NCI-H69 (cell line): ENCODE measurements at places on chromosomes 5 and 9.
A peak's percentile ranks its signal among the peaks of the same experiment; 100 is the strongest.

DNA sequence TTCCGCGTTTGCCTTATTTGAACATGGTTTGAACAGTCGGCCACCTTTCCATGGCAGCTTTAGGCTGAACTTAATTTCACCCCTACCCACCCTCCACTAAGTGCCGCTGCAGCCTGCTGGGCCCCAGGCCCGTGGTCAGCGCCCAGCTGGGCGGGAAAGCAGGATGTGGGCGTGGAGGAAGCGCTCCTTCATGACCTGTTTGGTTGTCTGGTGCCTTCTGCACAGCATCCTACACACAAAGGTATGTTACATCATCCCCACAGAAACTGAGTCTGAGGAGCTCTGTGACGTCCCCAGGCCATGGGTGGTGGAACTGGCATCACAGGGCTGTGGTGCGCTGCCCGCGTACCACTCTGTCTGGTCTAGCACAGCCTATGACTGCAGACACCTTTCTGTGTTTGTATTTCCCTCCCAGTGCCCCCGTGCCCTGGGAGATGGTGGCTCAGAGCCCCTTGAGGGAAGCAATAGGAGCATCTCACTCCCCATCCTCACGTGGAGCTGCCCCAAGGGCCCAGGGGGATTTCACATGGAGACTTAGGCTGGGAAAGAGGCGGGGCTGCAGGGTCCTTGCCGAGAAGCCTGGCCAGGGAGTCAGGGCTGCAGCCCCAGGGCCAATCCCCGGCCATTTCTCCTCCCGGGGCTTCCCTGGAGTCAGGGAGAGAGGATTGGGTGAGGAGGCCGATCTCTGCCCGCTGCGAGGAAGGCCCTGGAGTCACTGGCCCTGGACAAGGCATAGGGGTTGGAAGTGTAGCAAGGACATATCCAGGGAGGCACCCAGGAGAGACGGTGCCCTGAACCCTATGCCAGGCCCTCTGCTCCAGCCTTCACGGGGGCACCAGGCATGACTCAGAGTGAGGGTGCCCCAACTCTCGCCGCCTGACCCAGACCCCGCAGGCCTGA lies 37.5 kb upstream of the SUSD3 start:
- DNase-seq = peak; percentile 59

DNA sequence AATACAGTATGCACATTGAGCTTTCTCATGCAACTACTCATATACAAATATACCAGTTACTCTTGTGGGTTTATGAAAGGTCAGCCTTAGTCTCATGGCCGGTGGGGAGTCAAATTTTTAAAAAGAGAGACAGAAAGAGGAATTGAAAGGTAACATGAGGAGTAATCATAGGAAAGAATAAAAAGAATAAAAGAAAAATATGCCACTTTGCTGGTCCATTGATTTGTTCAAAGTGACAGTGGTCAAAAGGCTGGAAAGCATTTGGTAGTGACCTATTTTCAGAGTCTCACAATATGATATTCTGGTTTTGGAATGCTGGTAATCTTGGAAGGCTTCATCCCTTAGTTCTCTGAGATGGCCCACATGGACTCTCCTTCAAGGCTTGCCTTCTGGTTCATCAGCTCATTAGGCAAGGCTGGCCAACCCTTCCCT lies 67.0 kb downstream of the ZNF366 start:
- DNase-seq = no peak

DNA sequence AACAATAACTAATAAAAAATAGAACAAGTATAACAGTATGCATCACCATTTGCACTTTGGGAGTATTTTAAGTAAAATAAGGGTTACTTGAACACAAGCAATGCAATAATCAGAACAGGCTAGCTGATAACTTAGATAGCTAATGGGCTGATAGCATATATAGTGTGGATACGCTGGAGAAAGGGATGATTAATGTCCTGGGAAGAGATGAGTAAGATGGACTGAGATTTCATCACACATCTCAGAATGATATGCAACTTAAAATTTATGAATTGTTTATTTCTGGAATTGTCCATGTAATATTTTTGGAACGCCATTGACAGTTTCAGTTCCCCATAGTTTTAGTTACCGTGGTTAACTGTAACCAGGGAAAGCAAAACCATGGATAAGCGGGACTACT lies 173.6 kb downstream of the ISL1 start:
- no peak for DNase-seq

DNA sequence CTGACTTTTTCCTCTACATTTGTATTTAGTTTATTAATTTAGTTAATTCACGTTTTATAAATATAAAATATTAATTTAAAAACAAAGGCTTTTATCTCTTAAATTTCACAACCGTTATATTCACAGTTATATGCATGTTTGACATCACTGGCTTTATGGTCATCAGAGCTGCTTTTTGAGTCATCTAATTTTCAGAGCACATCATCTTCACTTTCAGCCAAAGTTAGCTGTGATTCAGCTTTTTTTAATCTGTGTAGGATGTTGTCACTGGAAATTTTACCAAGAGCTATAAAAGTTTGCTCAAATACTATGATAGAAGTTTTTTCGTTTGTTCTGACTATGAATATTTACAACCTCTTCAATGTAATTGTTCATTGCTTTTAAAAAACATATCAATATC lies 12.4 kb downstream of the CDC37L1 start:
- DNase-seq = no peak

- DNase-seq = no peak
Observed at GRCh38 chr5:122947772-122948171, 88.8 kb downstream of the PPIC start.

GRCh38 chr5:154603953-154604679 lies 126.1 kb upstream of the HAND1 start:
- peak; percentile 80 for DNase-seq

DNA sequence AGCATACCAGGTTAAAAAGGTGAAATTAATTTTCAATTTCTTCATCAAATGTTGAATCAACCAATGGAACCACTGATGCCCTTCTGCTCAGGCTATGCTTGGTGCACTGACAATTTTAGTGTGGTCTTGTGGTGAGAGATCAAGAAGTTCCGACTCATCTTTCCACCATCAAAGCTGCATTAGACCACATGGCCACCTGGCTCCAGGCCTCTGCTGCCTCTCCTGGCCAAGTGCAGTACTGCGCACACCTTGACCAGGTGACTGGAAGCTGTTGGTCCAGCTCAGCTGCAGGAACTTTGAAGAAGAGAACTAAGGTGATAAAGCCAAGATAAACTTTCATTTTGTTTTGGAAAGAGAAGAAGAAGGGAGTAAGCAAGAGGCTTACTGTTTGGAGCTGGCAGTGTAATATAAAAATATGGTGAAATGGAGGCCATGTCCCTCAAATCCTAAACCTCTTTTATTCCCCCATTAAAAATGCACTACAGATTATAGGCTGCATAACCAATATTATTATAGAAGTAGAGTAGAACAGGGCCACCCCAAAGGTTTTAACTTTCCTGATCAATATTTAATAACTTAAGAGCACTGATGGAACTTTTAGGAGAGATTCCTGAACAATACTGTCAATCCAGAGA lies 315.5 kb upstream of the C9orf72 start:
- peak; percentile 61 for DNase-seq

GRCh38 chr9:120668399-120668798 lies 45.9 kb downstream of the MEGF9 start:
- peak; percentile 72 for DNase-seq

DNA sequence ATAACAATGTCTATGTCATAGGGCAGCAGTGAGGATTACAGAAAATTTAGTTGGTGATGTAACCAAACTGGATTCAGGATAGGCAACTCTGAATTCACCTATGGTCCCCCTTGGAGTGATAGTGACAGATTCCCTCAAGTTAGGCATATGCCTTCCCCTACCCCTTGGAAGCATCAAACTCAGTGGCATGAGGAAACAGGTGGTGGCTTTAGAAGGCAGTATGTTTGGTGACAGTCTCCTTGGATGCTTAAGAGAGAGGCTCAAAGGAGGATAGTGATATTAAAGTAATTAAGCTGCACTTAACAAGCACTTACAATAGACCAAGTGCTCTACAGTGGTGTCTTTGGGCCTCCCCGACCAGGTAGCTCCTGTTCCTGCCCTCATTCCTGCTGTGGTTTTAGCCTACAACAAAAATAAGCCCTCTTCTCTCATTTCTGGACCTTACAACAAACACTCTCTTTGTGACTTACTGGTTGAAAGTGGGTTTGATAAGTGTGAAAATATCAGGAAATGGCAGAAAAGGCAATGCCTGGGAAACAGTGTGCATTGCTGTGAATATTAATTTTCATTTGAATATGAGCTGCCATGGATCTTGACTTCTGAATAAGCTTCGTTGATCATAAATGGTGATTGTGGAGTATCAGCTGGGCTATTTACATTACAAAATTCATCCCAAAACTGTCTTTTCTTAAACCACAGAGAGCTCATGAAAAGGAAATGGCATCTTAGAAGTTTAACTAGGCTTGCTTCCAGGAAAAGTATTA lies 29.2 kb downstream of the NR4A3 start:
- peak; percentile 11 for DNase-seq
